Right atrium auricular region (tissue), 2 donors: ENCODE measurements at places on chromosomes 1 and 21. TPM values are rescaled to one million over a fixed set of nuclear protein-coding genes. Genes with fewer than 3 reads are reported as not detected.

The GBP5 gene
- total RNA-seq, result 0.37 TPM

The OR2L2 gene
- not detected for total RNA-seq

The KRTAP13-2 gene
- not detected for total RNA-seq

The KRTAP19-3 gene
- total RNA-seq, result not detected

The RNF115 gene
- total RNA-seq, result 44.6 TPM

The FAM177B gene
- total RNA-seq, result not detected

The NIBAN1 gene
- 198 TPM for total RNA-seq

The DMBX1 gene
- total RNA-seq, result not detected

GRCh38 chr1:43293896-43294760, 6.7 kb upstream of the TIE1 start:
- DNase-seq, result no peak

GRCh38 chr1:228472655-228473054, 14.5 kb upstream of the RNF187 start:
- no peak for DNase-seq

GRCh38 chr1:179589509-179589908, 2.1 kb upstream of the TDRD5 start:
- no peak for DNase-seq

- DNase-seq, result no peak
Observed at GRCh38 chr1:91054780-91055481, 33.1 kb upstream of the ZNF644 start.

- no peak for DNase-seq
Observed at GRCh38 chr1:226489718-226490425, 58.7 kb upstream of the STUM start.

- DNase-seq, result no peak
Observed at GRCh38 chr1:218366322-218367052, 21.4 kb downstream of the TGFB2 start.

DNA sequence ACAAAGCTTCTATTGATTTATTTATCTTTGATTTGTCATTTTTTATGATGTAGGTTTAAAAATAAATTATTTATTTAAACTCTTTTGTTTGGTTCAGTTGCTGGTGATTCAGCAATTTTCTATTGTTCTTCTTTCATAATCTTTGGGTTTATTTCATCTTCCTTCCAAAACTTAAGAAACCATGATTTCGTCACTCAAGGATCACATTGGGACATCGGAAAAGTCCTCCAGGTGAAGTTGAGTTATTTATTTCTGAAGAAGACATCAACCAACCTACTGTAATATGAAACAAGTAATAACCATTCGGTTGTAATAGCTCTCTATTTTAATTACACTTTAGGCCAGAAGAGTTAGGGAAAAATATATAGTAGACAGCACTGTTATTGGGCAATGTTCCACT, 23.0 kb upstream of the WLS start:
- no peak for DNase-seq

- DNase-seq, result no peak
Observed at GRCh38 chr21:35770101-35770945, 290.0 kb downstream of the SETD4 start.

- no peak for DNase-seq
Observed at GRCh38 chr1:246860401-246860800, 71.3 kb downstream of the AHCTF1 start.

GRCh38 chr1:185425163-185425562, 108.1 kb upstream of the IVNS1ABP start:
- DNase-seq, result no peak
